Left renal pelvis (tissue), 4 donors: ENCODE measurements at places on chromosomes 12 and 14.

DNA sequence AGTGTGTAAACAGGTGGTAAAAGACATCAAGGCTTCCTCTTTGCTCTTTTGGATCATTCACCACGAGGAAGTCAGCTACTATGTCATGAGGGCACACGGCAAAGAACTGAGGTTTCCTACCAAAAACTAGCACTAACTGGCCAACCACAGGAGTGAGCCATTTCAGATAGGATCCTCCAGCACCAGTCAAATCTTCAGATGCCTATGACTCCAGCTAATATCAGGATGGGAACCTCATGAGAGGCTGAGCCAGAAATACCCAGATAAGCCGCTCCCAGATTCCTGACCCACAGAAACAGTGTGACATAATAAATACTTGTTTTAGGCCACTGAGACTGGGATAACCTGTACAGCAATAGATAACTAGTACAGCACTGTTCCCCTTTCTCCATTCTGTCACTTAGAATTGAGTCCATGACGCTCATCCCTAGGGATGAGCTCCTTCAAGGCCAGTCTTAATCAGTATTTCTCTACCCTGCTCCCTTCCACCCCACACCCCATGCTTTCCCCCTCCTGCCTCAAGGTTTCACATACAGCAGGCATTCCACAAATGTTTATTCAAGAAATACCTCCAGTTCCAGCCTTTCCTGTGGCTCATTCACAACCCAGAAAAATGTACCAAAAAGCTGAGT lies 68.4 kb downstream of the PPM1H start:
- no peak for DNase-seq

- no peak for DNase-seq
Measured at GRCh38 chr14:32304296-32304695, 24.8 kb upstream of the AKAP6 start.

GRCh38 chr14:99395909-99396530 lies 84.6 kb downstream of the SETD3 start:
- DNase-seq, result no peak

DNA sequence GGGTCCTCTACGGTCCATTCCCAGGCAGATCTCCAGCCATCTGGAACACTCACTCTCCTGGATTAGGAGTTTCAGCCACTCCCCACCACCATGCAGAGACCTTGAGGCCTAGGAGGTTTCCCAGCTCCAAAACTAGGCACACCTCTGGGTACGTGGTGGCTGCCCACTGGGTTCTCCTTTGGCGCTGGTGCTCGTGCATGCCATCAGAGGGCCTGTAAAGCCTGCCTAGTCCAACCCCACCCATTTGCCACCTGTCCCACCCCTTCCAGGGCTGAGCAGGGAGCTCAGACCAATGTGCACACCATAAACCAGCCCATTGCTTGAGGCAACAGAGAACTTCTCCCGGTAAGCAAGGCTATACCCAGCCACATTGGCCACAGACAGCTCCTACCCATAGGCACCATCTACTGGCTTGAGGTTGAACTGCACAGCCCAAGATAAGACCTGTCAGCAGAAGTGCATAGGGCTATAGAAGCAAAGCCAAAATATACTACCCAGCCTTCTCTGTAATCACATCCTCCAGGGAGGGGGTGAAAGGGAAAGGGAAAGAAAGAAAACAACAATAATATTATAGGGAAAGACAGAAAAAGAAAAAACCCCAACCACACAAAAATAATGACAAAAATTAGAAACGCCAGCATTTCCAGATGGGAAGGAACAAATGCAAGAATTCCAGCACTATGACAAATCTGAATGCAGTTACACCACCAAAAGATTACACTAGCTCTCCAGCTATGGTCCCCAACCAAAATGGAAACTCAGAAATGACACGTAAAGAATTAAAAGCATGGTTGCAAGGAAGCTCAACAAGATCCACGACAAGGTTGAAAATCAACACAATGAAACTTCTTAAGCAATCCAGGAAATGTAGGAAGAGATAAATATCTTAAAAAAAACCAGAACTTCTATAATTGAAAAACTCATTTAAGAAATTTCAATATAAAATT lies 111.9 kb upstream of the CCDC175 start:
- DNase-seq, result no peak

DNA sequence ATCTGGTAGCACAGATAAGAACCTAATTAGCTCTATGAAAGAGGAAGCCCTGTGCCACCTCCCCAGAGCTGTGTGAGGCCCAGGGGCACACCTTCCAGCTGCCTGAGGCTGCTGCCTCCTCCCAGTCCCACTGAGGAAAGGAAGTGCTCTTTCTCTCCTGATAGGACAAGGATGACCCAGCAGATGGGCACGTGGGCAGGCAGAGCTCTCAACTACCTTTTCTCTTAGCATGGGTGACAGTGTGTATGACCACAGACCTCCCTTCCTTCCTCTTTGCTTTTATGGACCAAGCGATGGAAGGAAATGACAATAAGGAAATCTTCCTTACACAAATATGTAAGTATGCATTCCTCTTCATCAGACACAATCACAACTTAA lies 127.6 kb upstream of the AMIGO2 start:
- DNase-seq, result no peak

GRCh38 chr12:129138776-129139175 lies 285.5 kb downstream of the GLT1D1 start:
- DNase-seq, result no peak
